ENCODE measurements at places on chromosomes 16 and 17.
A peak's percentile ranks its signal among the peaks of the same experiment; 100 is the strongest.

GRCh38 chr17:1882836-1883235 lies 53.0 kb downstream of the RPA1 start:
- no peaks in the 10 kb centered on the region for H3K4me1 ChIP-seq

DNA sequence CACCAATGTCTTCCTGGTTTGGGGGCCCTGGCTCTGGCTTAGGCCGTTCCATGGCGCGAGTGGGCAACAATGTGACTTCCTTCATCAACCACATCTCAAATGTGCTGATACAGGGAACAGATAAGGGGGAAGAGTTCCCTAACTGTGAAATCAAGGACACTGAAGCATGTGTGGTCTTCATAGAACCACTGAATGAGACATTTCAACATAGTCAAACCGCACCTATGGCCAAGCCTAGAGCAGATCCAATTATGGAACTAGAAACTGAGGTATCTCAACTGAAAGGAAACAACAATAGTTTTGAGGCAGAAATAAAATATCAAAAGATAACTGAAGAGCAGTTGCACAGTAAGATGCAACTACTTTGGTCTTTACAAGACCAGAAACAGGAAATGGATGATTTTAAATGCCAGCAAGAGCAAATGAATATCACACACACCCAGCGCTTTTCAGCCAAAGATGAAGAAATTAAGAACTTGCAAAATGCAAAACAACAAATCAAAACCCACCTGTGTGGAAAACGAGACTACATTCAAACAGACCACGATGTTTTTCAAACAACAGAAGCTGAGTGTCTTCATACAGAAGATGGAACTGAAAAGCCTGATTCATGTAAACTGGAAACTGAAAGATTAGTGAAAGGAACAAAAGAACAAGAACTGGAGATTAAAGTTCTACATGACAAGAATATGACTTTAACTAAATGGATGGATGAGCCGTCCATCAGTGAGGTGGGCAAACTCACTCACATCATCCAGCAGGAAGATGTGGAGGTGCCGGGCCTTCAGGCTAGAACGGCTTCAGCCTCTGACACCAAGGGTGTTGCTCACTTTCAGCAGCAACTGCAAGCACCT lies 18.1 kb upstream of the LCMT1 start:
- no peaks in the 10 kb centered on the region for H3K36me3 ChIP-seq
- H3K4me3 ChIP-seq = peak overlapping the region; percentile 45
- no peak for DNase-seq

- no peaks in the 10 kb centered on the region for H3K27me3 ChIP-seq
- no peaks in the 10 kb centered on the region for H3K36me3 ChIP-seq
- no peak overlapping the region for H3K27ac ChIP-seq
- H3K4me3 ChIP-seq = no peak overlapping the region
- DNase-seq = no peak
- H3K4me1 ChIP-seq = no peaks in the 10 kb centered on the region
Observed at GRCh38 chr16:11538880-11539279, 47.8 kb downstream of the LITAF start.

DNA sequence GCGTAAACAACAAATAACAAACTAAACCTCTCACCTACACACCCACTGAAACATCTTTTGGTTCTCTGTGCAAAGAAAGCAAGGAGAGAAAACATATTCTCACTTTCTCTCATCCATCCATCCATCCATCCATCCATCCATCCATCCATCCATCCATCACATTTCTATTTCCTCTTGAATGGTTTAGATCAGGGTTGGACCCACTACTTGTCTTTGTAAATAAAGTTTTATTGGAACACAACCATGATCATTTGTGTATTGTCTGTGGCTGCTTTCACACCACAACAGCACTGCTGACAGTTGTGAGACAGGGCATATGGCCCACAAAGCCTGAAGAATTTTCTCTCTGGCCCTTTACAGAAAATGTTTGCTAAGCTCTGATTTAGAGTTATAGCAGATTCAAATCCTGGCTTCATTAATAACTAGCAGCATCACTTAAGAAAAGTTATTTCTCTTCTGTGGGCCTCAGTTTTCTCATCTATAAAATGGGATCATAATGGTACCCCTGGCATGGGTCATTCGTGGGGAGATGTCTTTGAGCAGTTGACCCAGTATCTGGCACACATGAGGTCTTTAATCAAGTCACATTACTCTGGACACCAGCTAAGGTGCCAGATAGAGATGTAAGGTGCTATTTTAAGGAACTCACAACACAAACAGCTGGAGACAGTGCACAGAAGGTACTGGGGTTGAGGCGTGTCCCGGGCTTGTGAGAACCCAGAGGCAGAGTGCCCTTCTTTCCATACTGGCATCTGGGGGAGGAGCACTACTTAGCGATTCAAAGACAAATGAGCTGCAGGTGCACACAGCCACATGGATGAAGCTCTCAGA lies 146.3 kb downstream of the CMIP start:
- no peak overlapping the region for H3K4me3 ChIP-seq
- no peaks in the 10 kb centered on the region for H3K36me3 ChIP-seq
- H3K27ac ChIP-seq = no peak overlapping the region
- no peaks in the 10 kb centered on the region for H3K4me1 ChIP-seq
- H3K27me3 ChIP-seq = no peaks in the 10 kb centered on the region

DNA sequence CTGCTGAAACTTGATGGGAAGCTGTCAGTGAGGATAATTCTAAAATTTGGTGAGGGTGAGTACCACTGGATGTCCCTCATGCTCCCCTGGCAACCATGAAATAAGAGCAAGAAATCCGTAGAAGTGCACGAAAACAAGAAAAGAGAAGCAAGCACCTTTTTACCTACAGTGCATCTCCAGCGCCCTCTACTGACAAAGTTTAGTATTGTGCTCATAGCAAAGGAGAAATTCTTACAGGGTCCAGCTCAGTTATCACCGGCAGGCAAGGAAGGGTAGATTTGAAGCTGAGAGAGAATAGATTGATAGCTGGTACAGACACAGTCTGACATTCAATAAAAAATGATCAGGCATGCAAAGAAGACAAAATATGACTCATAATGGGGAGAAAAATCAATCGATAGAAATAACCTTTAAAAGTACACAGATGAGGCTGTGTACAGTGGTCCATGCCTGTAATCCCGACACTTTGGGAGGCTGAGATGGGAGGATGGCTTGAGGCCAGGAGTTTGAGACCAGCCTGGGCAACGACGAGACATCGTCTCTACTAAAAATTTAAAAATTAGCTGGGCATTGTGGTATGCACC lies 28.3 kb upstream of the TEX2 start:
- H3K27me3 ChIP-seq = no peaks in the 10 kb centered on the region
- no peaks in the 10 kb centered on the region for H3K36me3 ChIP-seq
- no peaks in the 10 kb centered on the region for H3K4me1 ChIP-seq
- no peak overlapping the region for H3K4me3 ChIP-seq

- no peaks in the 10 kb centered on the region for H3K27me3 ChIP-seq
- H3K27ac ChIP-seq = no peak overlapping the region
Observed at GRCh38 chr16:83623892-83624291, 183.9 kb upstream of the HSBP1 start.

- H3K27me3 ChIP-seq = no peaks in the 10 kb centered on the region
- H3K4me1 ChIP-seq = no peaks in the 10 kb centered on the region
- DNase-seq = peak; percentile 21
- H3K4me3 ChIP-seq = no peak overlapping the region
- H3K36me3 ChIP-seq = no peaks in the 10 kb centered on the region
Observed at GRCh38 chr16:69522732-69523404, 42.9 kb upstream of the NFAT5 start.

GRCh38 chr16:24009955-24010354 lies 174.2 kb downstream of the PRKCB start:
- no peak overlapping the region for H3K4me3 ChIP-seq
- DNase-seq = no peak
- peaks cover 4% of the 10 kb centered on the region for H3K36me3 ChIP-seq
- H3K27ac ChIP-seq = no peak overlapping the region
- no peaks in the 10 kb centered on the region for H3K27me3 ChIP-seq

All from CD4-positive, CD25-positive, alpha-beta regulatory T cell (primary cell).